Glomerular endothelial cell (primary cell): ENCODE measurements at places on chromosomes 5 and 9. TPM values are rescaled to one million over a fixed set of nuclear protein-coding genes. Genes with fewer than 3 reads are reported as not detected.

Gene GRXCR2
- total RNA-seq: not detected in 2 replicates

Gene SPARC
- total RNA-seq: 2,016 and 3,575 TPM in 2 replicates

Gene ACTL7B
- total RNA-seq: not detected in 2 replicates

Gene SLC27A6
- total RNA-seq: 0.29 TPM in 1 of 2 replicates, not detected in the other

Gene LIX1
- not detected in 2 replicates for total RNA-seq
